ENCODE measurements at places on chromosomes 5 and 9. TPM values are rescaled to one million over a fixed set of nuclear protein-coding genes. Genes with fewer than 3 reads are reported as not detected.

DNA sequence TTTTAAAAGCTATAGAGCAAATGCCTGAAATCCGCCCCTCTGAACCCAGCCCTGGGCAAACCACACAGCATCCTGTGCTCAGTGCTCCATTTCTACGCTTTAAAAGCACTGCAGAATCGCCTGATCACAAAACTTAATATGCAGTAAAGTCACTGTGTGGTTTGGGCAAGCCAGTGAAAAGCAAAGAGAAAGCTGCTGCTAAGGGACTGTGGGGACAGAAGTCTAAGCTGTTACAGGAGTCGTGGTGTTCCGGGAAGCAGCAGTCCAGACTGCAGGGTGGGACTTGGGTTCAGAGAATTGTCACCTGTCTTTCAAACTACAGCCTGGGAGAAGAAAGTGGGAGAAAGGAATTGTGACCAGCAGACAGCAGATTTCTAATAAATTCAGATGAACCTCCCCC, 8.2 kb downstream of the RAPGEF1 start:
- DNase-seq: peak; percentile 19

DNA sequence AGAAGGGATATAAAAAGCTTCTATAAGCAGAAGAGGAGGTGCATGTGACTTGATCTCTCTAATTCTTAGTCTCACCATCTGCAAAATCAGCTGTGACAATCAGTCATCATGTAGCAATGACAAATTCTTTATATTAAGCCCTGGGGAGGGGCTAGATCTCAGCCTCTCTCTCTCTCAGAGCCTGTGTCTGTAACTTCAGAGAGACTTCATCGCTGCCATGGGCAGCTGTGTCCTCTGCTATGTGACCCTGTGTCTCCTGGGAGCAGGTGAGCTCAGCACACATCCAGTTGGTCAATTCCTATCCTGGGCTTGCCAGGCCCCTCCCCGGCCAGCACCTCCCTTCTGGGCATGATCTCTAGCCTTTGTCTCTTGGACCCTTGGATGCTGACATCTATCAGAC, 109.6 kb downstream of the ANKRD18B start:
- no peak for DNase-seq

SLF1 gene
- 8.1 TPM for total RNA-seq

- no peak for DNase-seq
These were observed 30.3 kb downstream of the ANGPTL2 start for GRCh38 chr9:127092041-127092608.

GRCh38 chr9:136287960-136288753, 15.7 kb downstream of the CCDC187 start:
- no peak for DNase-seq

DNA sequence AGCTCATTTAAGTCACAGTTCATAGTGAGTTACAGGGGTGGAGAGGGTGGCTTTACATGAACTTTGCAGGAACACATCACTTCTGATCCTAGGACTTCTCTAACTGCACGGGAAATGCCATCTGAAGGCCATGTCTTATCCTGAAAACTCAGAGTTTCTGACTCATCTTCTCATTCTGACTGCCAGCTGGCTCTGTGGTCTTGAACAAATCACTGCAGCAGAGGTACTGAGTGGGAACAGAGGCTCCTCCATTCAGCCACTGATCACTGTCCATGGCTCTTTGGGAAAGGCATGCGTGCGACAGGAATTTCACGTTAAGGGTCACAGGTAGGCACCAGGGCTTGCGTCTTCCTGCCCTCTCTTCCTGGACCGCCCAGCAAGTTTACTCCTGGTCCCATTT, 114.6 kb upstream of the LRRTM2 start:
- no peak for DNase-seq

GRCh38 chr5:96659170-96659569, 3.0 kb upstream of the CAST start:
- no peak for DNase-seq

DNA sequence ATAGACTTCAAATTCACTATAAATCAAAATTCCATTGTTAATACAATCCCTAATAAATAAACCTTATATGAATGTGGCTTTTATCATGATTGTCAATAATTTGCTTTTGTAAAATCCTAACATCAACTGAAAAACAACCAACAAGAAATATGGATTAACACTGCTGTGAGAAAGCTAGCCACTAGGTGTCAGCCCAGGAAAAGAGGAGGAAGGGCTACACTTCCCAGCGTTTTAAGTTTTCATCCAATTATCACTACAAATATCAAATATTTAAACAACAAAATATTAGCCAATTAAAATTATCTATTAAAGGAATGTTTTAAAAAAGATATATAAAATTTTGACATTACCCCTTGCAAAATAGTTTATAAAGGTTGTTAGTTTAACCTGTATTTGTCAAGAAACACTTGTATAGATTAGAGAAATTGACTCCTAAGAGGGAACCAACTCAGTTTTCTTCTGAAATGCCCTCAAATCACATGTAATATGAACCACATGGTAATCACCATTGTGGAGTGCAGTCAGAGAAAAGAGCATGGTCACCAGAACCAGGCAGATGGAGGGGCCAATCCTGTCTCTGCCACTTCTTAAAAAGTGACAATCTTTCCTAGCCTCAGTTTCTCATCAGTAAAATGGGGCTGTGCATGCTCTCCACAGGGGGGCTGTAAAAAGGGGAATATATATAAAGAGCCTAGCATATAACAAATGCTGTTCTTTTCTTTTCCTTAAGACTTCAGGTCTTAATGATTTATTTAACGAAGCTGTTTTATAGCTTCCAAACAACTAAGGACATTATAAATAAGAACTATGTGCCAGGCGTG, 188.2 kb downstream of the CRB2 start:
- DNase-seq: no peak

TTC39B gene
- total RNA-seq: 35.6 TPM

DNA sequence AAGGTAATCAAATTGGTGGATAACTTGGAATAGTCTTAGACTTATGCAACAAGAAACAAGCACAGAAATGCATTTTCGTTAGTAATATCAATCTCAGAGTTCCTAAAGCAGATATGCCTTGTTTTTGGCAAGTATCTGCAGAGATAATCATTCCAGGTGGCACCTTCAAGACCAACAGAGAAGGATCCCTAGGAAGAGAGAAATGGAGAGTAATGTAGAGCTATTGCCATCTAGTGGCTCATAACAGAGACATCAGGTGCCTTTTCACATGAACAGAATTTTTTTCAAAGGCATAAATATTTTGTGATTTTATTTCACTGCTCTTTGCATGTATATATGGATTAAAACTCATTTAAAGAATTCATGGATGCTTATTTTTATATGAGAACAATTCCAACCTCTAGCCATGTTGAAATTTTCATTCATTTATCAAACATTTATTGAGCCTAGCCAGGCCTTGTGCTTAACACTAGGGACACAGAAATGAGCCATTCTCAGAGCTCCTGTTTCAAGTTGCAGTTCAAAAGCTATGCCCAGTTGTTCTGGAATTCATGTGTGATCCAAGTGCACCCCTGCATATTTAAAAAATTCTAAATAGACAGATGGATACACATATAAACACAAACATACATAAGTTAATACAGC, 117.5 kb upstream of the OR13F1 start:
- no peak for DNase-seq

- DNase-seq: no peak
These were observed 60.1 kb downstream of the CCDC171 start for GRCh38 chr9:15612962-15613361.

Measured in T-helper 17 cell (primary cell).